RWPE1 (cell line): ENCODE measurements at places on chromosomes 6 and 20.

GRCh38 chr20:63778034-63778752, 38.6 kb downstream of the SLC2A4RG start:
- DNase-seq: peak; percentile 59

DNA sequence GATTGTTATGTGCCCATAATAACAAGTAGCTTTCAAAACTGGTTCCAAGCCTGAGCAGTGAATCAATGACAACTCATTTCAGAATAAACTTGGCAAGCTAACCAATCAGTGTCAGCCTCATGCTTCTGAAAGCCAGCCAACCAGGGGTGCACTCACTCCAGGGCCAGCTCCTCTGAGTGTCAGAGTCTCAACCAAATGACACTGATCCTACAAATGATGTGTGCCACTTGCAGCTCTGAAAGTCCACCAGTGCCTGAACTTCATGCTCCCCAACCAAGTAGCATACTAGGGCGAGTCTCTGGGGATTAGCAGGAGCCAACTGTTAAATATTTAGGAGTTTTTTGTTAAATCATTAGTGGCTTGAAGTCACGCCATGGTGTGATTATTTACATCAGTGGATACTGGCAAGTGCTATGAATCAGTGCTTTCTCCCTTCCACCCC, 4.5 kb downstream of the IYD start:
- DNase-seq: peak; percentile 14

- DNase-seq: no peak
These were observed 610.5 kb upstream of the FLRT3 start for GRCh38 chr20:14947946-14948345.

DNA sequence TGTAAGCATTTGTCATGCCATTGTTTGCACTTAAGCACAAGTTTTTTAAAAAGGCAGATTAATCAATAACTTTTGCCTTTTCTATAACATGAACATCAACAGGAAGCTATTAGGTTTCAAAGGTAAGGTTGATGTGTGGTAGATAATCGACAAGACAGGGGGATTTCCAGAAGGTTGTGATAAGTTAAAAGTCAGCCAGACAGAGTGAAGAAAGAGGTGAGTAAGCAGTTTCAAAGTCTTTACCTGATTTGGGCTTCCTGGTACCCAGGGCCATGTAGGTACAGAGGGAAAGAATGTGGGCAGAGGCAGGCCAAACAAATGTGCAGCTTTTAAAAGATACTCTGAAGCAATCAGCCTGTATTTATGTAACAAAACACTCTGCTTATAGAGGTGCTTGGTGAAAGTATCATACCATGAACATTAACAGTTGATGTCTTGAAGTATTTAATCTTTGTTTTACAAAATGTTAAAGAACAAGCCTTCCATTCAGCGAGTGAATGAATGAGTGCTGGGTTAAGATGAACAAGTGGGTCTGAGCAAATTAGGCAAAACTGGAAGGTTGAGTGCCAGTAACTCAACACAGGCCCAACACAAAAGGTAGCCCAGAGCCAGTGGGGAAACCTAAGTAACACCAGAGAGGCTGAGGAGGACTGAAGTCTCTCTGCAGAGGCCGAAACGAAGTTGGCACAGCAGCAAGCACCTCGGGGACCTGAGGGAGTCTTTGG, 60.2 kb downstream of the LRRC1 start:
- no peak for DNase-seq

- DNase-seq: no peak
These were observed 2.9 kb downstream of the FBXO30 start for GRCh38 chr6:145811741-145812140.

- no peak for DNase-seq
These were observed 446.4 kb upstream of the FKBP1C start for GRCh38 chr6:62764841-62765240.

DNA sequence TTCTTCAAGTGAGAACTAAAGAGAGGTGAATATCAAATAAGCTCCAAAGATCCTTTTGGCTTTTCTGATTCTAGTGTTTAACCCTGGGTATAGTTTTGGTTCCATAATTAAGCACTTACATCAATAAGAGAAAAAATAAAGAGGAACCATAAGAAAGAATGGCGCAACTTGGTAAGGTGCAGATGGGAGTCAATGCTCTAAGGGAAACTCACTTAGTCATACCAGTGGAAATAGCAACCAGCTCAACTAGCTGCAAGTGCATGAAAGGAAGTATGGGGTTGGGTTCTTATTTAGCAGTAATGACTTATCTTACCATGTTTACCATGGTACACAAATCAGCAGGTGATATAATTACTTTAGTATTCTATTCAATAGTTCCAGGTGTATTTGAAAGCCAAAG, 296.5 kb upstream of the RUNX2 start:
- DNase-seq: no peak

GRCh38 chr6:85044361-85044760, 280.0 kb upstream of the TBX18 start:
- DNase-seq: no peak

DNA sequence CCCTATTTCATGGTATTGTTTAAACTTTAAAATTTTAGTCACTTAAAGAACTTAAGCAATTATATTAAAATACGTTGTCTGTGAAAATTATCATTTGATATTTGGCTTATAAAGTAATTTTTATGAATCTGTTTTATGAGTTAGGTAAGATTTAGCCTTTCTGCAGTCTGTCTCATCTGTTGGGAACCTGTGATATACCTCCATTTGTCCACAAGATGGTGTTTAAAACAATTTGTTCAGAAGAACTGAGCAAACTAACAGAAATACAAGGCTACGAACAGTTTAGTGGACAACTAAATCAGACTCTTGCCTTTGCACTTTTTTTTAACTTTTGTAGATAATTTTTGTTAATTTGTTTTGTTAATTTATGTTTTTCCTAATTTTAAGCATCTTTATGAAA, 92.4 kb downstream of the COL9A1 start:
- peak; percentile 11 for DNase-seq

DNA sequence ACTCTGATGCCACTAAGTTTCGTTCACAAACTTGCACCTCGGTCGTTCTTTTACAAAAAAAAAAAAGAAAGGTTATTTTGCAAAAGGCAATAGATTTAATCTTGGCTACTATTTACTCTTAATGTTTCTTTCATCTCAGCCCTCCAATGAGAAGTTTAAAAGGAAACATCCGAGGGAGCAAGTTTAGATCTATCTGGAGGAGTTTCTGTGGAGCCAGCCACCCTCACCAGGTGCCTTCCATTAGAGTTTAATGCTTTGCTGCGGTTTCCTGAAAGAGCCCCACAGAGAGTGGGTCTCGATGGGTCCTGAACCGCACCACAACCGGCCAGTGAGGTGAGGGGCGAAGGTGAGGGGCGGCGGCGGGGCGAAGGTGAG, 632 bp downstream of the PRKN start:
- DNase-seq: no peak

GRCh38 chr6:21144928-21145327, 448.6 kb upstream of the SOX4 start:
- DNase-seq: no peak

DNA sequence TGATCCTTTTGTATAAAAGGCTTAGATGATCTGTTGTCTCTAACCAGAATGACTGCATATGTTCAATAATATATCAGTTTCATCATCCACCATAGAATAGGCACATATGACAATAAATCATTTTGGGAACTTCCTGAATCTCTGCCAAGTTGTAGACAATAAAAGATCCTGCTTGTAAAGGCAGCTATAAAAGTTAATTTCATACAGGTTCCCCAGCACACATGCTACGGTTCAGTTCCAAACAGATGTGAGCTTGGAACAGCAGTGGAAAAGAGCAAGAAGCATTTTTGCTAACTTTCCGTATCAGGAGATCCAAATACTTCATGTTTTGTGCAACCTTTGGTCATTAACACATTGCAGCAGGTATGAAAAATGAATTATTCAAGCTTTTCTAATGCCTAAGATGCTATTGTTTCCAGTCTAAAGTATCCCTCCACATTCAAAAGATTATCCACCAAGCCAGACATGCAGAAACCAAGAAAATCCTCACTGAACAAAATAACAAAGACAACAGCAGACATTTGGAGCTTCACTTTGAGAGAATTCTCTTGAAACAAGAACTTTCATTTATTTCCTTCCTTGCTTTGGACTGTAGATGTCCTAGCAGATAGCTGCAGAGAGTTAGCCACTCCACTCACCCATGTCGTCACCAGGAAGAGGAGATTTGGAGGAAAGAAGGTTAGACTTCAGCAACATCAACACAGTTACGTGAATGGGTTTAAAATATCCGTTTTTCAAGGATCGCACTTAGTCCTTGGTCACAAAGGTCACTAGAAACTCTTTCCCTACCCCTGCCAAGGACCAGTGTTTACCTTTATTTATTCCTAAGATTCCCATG, 453.5 kb upstream of the JARID2 start:
- no peak for DNase-seq

GRCh38 chr6:55266896-55267295, 60.4 kb upstream of the GFRAL start:
- DNase-seq: no peak

DNA sequence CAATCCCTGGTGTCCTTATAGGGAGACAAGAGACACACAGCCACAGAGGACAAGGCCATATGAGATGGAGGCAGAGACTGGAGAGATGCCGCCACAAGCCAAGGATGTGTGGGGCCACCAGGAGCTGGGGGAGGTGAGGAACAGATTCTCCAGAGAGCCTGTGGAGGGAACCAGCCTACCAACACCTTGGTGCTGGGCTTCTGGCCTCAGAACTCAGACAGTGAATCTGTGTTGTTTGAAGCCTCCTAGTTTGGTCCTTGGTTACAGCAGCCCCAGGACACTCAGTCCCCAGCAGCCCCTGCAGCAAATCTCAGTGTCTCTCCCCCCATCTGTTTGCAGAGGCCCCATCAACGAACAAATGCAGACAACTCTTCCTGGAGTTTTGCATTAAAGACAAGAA, 73.2 kb upstream of the BHLHE23 start:
- no peak for DNase-seq
